ENCODE measurements at places on chromosomes 13 and 19.

- DNase-seq = no peak
Measured at GRCh38 chr19:7427944-7428343, 60.9 kb downstream of the PEX11G start.

DNA sequence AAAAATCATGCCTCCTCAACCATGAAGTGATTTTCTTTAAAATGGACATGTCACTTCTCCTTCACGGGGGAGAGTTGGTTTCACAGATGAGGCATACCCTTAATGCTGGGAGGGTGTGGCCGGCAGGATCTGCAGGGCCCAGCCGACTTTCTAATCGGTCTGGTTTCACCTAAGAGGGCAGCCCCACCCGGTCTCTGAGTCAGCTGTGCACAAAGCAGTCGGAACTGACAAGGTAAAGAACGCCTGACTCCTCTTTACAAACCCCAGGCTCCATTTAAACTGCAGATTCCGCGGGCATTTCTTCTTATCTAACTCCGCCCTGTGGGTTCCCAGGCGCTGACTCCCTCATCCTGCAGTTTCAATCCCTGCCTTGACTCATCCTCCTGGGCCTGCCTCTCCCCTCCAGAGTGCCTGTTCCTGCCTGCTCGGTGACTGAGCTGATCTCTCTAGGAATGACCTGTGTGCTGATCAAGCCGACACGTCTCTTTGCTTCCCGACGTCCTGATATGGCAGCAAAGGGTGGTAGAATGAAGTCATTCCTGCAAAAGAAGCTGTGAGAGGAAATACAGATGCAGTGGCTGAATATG lies 63.4 kb downstream of the EFNB2 start:
- no peak for DNase-seq

DNA sequence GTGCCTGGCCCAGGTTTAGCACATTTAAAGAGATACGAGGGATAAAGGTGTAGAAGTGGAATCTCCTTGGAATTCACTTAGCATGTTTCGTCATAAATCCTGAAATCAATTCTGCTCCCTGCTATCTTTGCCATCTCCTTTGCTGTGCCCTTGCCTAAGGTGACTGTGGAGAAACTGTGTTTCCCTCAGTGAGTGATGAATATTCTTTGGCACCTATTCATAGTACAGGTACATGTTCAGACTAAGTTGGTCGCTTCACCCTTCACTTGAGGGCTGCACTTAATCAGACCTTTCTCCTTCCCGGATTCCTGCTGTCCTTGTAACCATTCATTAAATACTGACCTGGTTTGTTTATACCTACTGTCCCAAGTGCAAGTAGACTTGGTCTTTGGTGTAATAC lies 17.8 kb downstream of the PCCA start:
- no peak for DNase-seq

DNA sequence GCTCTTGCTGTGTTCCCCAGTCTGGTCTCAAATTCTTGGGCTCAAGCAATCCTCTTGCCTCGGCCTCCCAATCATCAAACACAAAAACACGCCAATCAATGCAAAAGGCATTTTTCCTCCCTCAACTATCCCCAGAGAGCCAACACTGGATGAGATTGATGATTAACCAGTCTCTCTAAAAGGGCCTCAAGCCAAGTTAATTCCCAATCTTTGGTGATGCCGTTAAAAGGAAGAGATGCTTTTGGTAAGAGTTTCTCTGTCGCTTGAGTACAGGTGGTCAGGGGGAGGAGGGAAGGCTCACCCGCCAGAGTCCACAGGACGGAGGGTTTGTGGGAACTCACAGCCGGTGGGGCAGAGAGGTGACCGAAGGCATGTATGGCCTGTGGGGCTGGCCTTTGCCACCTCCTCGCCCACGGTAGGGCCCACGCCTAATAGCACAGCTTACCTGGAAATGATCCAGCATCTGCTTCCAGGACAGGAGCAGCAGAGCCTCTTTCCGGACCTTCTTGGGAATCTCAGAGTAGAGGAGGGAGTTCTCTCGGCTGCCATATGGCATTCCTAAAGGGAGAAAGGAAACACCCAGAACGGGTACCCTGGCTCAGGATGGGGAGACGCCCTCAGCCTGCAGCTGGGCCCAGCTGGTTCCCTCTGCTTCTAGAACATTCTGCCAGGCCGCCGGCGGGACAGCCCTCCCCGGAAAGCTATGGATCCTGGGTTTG lies 18.1 kb downstream of the DPP9 start:
- DNase-seq = no peak

DNA sequence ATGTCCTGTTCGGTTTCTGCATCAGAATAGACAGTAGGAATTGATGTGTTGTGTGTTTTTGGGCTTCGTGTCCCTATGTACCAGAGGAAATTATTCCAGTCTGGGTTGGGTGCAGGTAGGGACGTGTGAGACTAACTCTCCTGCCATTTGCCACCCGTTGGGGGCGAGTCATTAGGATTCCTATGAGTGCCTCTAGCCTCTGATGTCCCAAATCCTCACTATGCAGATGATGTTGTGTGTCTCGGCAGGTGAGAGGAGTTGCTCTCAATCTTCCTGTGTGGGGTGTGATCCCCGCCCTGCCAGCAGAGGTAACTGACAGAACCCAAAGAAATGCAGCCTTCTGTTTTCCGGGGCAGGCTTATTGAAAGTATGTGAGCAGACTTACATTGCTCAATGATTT lies 31.2 kb upstream of the ZNF331 start:
- no peak for DNase-seq

GRCh38 chr19:38759590-38760003 lies 13.7 kb downstream of the LGALS7 start:
- no peak for DNase-seq

DNA sequence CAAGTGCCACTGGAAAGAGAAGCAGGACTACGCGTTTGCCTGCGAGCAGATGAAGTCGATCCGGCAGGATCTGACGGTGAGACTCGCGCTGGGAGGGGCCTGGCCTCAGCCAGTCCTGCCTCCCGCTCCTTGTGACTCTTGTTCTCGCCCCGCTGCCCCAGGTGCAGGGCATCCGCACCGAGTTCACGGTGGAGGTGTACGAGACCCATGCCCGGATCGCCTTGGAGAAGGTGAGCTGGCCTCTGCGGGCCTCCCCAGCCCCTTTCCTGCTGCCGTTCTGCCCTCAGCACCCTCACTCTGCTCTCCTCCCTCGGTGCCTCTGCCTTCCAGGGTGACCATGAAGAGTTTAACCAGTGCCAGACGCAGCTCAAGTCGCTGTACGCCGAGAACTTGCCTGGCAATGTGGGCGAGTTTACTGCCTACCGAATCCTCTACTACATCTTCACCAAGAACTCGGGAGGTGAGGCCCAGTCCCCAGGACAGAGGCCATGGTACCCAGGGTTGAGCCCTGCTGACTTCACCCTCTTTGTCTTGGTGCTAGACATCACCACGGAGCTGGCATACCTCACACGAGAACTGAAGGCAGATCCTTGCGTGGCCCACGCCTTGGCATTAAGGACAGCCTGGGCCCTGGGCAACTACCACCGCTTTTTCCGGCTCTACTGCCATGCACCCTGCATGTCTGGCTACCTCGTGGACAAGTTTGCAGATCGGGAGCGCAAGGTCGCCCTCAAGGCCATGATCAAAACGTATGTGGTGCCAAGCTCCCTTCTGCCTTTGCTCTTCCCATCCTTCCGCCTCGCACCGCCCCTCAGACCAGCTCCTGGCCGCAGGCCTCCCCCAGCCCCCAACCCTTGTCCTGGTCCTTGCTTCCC lies 5.6 kb downstream of the LENG9 start:
- DNase-seq = no peak

DNA sequence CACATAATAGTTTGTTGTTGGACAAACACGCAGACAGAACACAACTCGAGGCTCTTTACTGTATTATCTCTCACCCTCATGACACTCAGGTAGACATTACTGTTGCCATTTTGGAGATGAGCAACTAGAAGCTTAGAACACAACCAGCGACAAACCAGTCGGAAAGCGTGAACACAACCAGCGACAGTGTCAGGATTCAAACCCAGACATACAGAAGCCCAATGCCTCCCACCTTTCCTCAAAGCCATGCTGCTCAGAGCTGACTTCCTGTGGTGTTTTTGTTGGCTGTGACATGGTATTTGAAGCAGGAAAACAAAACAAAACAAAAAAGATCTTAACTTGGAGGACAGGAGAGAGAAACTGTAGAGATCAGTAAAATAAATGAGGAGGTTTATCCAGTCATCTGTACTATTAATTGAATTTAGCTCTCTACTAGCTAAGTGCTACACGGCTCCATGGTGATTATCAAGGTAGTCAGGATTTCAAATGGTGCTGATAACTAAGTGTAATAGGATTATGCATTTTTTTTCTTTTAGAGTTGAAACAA lies 92.1 kb downstream of the STARD13 start:
- no peak for DNase-seq

- DNase-seq = no peak
Measured at GRCh38 chr13:95710313-95710712, 33.4 kb downstream of the DNAJC3 start.

- no peak for DNase-seq
Measured at GRCh38 chr19:52691737-52692136, 43.1 kb downstream of the ZNF611 start.

GRCh38 chr19:29751932-29752331 lies 36.9 kb upstream of the C19orf12 start:
- no peak for DNase-seq

DNA sequence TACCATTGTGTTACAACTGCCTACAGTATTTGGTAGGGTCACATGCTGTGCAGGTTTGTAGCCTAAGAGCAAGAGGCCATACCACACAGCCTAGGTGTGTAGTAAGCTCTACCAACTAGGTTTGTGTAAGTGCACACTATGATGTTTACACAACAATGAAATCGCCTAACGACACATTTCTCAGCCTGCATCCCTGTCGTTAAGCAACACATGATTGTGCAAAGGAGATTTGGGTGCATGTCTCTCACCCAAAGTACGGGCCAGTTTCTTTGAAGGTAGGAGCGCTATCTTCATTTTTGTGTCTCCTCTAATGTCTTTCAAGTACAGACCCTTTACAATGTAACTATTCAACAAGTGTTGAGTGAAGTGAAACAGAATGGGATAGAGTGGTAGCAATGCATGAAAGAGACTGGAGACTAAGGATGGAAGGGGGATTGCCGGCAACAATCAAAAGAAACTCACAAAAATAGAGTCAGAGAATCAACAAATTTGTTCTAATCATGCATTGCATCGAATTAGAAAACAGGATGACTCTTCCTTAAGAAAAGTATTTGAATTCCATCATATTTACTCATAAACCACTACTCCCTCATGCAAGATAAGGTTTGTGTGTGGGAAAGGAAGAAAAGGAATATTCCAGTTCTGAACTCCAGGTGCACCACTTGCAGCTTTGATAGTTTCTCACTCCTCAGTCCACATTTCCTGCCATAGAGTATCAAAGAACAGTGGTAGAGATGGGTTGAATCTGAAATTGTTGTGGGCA lies 60.2 kb upstream of the TNFRSF19 start:
- DNase-seq = no peak

DNA sequence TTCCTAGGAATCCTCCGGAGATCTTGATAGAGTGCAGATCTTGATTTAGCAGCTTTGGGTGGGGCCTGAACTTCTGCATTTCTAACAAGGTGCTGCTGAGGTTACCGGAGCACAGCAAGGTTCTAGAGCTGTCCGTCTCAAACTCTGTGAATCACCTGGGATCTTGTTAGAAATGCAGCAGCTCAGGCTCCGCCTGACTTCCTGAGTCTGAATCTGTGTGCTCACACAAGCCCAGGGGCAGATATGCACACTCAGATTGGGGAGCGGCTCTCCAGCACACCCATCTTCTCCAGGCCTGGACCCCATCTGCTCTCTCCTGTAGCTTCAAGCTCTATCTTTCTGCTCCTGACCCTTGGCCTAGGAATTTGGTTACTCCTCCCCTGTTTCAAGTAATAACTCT lies 3.5 kb upstream of the TEX26 start:
- DNase-seq = no peak

- no peak for DNase-seq
Measured at GRCh38 chr19:17052439-17052838, 22.8 kb downstream of the HAUS8 start.

GRCh38 chr13:111503905-111504695 lies 183.7 kb downstream of the TEX29 start:
- DNase-seq = no peak

DNA sequence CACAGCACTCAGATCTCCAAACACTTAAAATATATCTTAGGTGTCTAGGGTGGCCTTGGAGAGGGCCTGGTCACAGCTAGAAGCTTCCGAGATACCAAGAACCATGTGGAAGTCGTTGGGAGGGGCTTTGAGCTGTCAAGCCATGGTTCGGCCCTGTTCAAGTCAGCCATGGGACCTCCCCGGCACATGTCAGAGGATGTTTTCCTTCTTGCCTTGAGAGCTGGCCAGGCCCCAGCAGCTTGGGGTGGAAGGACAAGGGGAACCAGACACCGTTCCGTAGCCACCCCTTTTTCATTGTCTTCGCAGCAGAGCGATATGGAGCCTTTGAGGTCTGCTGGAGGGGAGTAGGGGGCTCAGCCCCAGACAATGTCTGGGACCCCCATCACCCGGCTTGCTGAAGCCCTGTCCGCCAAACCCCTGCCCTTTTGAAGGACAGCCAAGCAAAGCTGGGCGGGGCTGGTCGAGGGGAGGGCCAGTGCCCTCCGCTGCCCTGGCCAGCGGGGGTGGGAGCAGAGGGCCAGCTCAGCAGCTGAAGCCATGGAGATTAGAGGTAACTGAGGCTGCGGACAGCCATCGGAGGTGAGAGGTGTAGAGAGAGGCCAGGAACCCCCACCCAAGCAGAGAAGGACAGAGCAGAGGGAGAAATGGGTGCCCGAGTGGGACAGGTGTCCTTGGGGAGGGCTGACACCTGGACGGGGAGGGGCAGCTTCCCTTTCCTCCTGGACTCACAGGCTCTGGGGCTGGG lies 435 bp downstream of the KLK11 start:
- no peak for DNase-seq

GRCh38 chr19:51822325-51822724 lies 27.4 kb downstream of the FPR3 start:
- DNase-seq = no peak

DNA sequence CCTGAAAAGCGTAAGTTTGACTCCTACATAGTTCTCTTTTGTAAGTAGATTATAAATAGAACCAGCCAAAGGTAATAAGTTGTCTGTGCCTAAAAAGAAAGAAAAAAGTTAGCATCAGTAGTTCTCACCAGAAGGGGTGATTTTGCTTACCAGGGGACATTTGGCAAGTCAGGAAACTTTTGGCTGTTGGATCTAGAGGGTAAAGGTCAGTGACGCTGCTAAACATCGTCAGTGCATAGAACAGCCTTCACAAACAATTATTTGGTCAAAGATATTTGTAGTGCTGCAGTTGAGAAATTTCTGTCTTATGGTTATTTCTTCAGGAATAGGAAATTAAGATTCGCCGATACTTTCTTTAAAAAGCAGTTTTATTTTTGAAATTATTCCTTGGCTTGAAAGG lies 2.0 kb downstream of the USPL1 start:
- no peak for DNase-seq

DNA sequence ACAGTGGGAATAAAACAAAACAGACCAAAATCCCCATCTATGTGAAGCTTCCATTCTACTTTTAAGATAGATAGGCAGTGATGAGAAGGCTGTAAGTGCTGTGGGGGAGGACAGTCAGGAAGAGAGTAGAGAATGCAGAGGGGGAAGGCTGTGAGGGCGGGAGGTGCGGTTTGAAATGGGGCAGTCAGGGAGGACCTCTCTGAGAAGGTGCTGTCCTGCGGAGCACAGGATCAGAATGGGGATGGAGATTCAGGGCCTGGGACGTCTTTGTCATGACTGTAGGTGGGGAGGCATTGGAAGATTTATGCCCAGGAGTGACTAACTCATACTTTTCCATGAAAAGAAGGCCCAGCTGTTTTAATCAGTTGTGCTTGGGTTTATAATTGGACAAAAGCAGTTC lies 3.9 kb upstream of the GPR183 start:
- DNase-seq = no peak

All from stimulated activated CD4-positive, alpha-beta T cell treated with anti-CD3 and anti-CD28 coated beads, TNF-alpha, amount 100 ng/mL, for 1 hour (primary cell).